ENCODE measurements at places on chromosomes 7 and 10. TPM values are rescaled to one million over a fixed set of nuclear protein-coding genes. Genes with fewer than 3 reads are reported as not detected.

The VENTX gene
- 0.54 TPM for total RNA-seq

The SHTN1 gene
- total RNA-seq = 3.7 TPM

DNA sequence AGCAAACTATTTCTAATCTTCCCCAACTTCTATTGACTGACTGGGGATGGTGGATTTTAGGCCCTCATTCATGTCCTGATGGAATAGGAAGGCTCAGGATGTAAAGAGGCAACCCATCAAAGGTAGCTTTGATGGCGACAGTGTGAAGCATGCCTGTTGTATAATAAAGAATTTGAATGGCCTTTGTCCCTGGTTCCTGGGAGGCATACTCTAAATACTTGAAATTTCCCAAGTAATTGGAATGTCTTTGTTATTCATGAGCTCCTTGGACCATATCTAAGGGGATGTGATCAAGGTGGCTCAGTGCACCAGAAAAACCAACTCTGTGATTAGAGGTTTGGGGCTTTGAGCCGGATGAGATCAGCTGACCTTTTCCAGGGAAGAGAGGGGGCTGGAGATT, 264.5 kb upstream of the NEBL start:
- DNase-seq = no peak

DNA sequence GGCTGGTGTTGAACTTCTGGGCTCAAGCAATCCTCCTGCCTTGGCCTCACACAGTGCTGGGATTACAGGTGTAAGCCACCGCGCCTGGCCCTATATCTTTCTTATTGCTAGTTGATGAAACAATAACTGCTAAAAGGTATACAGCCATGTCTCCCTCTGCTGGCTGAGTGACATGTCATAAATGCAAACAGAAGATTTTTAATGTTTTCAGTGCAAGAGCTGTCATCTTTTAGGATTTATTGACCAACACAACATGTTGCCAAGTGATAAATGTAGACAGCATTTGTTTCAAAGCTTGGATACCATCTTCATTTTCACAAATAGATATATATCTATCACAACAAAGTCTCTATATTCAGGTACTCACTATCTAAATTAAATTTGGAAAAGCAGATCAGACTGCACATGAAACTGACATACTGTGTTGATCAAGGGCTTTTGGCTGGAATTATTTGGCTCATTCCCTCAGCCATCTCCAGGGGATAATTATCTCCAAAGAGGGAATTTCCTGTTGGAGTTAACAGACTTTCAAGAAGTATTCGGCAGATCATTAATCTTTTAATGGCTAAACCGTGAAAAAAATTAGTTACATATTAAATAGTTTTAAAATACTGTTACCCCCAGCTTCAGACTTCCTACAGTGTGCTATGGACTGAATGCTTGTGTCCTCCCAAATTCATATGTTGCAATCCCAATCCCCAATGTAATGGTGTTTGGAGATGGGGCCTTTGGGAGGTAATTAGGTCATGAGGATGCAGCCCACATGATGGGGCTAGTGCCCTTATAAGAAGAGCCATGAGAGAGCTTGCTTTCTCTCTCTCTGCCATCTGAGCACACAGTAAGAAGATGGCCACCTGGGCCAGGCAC, 41.3 kb upstream of the SRPK2 start:
- no peak for DNase-seq

DNA sequence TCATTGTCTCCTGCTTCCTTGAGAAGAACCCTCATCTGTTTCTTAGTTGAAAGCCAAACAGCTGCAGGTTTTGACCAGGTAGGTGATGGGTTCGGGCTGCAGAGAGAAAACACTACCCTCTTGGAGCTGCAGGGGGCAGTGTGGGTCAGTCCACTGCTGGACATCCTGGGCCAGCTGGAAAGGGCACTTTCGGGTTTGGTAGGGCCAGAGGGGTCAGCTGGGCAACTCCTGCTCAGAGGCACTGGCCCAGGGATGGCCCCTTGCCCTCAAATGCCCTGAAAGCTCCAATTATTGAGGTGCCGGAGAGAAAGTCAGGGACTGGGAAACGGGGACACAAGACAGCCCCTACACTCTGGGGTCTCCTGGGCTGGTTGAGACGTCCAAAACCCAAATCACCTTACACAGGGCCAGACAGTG, 90.7 kb downstream of the MKI67 start:
- DNase-seq = no peak

DNA sequence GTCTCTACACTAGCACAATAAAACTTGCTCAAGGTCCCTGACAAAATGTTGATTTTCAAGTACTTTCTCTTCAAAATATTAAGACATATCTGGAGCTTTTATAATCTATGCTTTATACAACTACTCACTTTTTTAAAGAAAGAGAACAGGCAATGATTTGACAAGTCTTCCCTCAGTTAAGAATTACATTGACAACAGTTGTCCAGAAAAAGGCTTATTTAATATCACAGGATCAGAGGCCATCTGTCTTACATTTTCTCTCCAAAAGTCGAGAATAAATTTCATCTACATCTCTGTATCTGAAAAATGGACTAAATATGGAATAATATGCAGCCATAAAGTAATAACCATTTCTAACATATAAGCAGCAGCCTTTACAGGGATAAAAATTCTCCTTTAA, 8.2 kb upstream of the RNF148 start:
- no peak for DNase-seq

- DNase-seq = no peak
Measured at GRCh38 chr10:67837541-67838314, at the start of gene DNAJC12. DNAJC12 (minus strand) TSS chr10:67838188; CDS start chr10:67838011, 177 bp downstream.

- DNase-seq = no peak
Measured at GRCh38 chr7:46996972-46997371, 584.9 kb downstream of the TNS3 start.

Measured in Right ventricle myocardium inferior (tissue), 1 donor.